H4 (cell line): ENCODE measurements at places on chromosomes 2 and 18.

GRCh38 chr2:61262699-61263098 is 100.7 kb downstream of the C2orf74 start:
- DNase-seq, result no peak

GRCh38 chr2:217551252-217551899 is 451.4 kb downstream of the TNS1 start:
- DNase-seq, result peak; percentile 60

DNA sequence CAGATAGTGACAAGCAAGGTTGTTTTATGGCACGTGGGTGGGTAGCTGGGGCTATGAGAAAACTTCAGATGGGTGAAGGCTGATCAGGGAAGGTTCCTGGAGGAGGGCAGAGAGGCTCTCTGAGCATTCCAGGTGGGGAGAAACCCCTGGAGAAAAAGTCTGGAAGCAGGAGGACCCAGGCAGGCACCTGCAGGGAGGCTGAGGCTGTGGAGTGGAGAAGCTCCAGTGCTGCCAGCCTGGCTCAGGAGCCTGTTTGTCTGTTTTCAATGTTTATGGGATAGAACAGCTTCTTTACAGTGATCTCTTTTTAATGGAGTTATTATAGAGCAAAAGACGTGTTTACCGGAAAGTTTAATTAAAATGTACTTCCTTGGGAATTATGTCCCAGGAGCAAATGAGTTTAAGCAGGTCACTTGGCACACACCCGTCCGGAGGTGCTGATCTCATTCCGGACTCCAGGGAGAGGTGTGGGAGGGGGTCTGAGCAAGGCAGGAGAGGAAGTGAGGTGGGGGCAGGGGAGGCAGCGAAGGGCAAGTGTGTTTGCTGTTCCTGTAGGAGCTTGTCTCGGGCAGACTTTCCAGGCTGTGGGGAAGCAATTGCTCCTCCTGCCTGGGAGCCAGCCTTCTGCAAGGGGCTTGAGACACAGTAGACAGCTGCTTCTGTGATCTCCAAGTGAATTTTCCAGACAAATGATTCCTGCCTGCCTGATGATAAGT is 239.5 kb downstream of the MYCN start:
- DNase-seq, result no peak

DNA sequence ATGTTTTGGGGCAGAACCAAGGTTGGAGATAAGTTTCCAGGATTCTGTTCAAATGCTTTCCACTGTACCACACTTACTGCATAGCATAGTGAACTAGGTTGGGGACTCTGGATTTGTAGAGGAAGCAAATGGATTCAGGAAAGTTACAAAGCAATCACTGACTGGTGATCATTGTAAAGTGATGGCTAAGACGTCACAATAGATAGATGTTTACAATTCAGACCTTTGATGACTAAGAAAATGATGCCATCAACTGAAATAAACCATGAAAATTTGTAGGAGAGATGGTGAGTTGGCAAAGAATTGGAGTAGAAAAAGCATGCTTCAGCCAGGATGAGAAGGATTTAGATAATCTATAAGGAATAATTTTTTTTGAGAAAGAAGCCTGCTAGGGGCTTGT is 178.0 kb downstream of the UBE2E3 start:
- DNase-seq, result no peak

DNA sequence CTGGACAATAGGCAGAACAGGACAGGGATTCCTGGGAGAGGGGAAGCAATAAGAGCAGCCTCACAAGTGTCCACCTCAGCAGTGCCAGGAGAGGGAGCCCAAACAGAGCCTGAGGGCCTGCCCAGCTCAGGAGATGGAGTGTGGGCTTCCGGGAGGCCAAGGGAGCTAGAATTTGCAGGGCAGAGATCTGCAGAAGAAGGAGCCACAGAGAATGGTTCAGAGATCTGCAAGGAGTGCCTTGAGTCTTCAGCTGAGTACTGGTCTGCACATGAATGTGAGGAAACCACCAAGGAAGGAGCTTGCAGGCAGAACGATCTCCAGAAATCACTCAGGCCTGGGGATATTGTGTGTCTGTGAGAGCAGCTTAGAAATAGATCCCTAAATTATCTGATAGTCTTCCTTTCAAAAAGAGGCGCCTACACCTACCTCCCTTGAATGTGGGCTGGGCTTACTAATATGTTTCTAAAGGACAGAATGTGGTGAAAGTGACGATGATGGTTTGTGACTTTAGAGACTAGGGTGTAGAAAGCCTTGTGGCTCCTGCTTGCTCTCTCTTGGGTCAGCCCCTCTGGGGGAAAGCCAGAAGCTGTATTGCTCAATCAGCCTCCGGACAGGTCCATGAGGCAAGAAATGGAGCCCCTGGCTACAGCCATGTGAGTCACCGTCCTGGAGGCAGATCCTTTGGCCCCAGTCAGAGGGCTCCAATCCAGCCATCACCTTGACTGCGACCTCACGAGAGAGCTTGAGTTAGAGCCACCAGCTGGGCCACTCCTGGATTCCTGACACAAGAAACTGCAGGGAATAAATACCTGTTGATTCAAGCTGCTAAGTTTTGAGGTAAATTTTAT is 7.6 kb upstream of the LPIN1 start:
- peak; percentile 55 for DNase-seq

- DNase-seq, result no peak
Measured at GRCh38 chr2:135951041-135951583, 34.3 kb downstream of the DARS1 start.

DNA sequence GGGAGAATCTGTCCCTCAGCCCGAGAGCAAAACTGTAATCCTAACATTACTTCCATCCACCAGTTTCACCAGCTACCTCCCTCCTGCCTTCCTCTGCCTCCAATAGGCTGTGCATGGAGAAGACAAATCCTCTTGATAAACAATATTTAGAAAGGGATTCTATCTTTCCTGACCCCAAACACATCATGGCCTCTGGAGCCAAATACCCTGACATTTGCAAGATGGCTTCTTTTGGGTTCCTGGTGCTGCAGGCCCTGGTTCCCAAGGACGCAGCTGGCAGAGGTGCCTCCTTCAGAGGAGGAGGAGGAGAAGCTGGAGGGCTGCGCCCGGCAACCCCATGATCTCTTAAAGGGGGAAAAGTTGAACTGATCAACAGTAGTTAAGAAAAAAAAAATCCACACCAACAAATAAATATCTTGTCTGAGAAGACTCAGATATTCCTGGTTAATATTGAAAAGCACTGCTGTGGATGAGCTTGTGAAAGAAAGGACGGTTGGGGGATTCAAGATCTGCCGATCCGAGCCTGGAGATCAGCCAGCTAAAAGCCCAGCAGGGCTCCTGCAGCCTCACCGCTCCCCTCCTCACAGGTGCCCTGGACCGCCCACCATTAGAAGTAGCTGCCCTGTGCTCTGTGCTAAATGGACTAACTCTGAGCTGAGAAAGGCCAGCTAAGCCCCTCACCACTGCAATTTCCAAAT is 116.8 kb downstream of the MSH2 start:
- no peak for DNase-seq

DNA sequence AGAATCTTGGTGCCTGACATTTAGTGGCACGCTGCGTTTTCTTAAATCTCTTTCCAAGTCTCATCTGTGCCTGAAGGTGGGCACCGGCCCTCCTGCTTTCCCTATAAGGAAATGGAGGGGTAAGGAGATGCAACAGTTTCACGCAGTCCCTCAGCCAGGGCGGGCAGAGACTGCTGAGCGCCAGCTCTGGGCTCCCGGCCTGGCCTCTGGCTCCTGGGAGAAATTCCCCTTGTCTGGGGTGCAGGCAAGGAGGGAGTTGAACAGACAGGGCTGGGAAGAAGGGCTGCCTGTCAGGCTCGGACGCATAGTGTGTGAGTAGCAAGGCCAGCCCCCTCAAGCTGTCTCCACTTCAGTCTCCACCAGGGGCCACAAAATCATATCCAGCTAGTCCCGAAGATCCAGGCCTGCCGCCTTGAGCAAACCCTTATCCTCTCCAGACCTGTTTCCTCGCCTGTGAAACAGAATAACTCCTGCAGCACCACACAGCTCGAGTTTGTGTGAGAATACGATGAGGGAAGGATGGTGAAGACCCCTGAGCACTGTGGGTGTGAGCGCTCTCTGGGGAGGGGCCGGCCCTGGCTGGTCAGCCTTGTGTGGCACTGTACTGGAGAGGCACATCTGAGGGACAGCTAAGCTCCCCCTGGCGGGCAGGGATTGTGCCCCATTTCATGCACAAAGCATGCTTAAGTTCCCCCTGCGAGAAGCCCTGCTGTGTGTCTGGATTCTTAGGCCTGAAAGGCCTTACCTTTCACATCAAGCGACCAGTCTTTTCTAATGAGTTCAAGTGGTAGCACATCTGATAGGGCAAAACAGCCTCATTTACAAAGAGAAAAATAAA is 33.8 kb downstream of the SDC1 start:
- peak; percentile 13 for DNase-seq

- no peak for DNase-seq
Measured at GRCh38 chr2:63778391-63778790, 63.3 kb upstream of the UGP2 start.

GRCh38 chr2:169300636-169301530 is 61.5 kb downstream of the LRP2 start:
- no peak for DNase-seq

DNA sequence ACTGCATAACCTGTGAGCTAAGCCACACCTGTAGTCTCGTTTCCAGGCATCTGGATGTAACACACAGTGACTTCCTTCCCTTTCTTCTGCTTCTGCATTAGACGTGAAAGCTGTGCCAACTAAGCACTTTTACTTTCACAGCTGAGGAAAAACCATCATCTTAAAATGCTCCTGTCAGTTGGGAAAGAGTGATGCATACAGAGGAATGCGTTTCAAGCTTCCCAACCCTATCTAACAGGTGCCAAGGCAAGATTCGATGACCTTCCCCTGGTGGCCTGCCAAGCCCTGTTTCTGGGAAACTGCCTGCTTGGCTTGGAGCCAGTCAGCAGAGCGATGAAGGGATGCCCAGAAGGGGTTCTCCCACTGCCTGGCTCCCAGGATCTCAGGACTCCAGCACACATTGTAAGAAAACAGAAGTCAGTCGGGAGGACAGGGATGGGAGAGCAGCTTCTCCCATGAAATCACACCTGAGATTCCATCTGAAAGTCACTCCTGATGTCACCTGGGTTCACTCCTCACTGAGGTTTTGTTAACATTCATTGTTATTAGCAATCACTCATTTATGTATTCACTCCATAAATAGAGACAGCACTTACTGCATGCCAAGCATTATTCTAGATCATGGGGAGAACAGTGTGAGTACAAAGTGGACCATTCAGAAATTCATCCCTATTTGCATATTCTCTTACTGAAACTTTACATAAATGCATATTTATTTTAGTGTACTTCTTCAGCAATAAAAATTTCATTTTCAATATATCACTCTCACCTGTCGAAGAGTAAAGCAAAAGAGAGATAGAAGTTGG is 64.1 kb downstream of the DTNA start:
- peak; percentile 13 for DNase-seq

DNA sequence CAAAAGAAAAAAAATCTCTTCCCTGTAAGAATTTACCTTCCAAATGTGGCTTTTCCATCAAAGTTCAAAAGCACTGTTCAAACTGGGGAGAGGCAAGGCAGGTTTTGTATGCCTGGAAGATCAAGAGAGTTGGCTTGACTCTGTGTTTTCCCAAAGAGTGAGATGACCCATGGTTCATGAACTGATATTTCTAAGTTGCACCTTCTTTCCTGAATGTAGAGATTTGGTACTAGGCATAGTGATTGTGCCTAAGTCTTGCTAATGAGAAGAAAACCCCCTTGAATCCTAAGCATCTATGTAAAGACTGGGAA is 23.4 kb upstream of the LPIN1 start:
- no peak for DNase-seq

- no peak for DNase-seq
Measured at GRCh38 chr2:98947554-98947953, 11.5 kb upstream of the CRACDL start.

DNA sequence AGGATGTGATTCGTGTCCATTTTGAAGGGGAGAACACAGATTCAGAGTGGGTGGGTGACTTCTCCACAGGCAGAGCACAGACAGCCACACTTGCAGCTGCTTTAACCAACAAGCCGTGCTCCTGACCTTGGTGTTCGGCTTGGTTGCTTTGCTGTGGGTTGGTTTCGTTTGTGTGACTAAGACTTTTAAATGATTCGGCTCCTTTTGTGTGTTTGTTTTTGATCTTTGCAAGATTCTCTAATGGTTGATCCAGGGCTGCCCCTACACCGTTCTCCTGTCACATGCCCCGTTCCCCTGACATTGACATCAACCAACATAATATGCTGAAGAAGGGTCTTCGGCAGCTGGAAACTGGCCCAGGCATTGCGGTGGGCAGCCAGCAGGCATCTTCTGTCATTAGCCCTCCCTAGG is 95.9 kb upstream of the MBOAT2 start:
- peak; percentile 32 for DNase-seq

DNA sequence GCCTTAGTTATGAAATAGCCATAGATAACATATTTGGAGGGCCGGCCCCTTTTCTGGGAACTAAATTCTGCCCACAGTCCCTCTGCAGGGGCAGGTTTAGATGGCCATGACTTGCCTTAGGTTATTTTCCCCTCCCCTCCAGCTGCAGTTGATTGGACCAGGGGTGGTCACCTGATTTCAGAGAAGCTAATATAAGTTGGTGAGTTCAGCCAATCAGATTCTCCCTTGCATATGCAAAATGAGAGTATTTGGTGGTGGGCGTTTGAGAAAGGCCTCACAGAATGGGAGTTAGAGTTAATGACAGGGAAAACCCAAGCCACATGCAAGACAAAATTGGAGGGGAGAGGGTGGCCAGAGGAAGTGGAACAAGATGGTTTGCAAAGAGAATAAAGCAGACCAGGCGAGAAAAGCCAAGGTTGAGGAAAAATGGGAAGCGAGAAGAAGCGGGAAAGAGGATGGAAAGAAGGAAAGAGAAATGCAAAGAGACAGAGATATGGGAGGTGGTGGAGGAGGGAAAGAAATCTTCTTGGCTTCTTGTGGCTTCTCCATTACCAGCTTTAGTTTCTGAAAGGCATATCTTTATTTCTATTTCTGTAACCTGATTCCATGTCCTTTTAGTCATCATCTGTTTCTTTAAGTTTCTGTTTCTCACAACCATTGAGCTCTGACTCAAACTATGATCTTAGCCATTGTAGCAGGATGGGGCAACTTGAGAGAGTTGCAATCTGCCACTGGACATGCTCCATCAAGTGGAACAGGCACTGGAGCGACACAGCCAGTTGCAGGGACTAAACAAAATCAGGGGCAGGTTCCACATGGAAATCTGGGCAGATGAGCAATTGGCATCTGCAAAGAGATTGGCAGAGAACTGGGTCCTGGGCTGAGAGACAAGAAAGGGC is 108.1 kb upstream of the SIX3 start:
- DNase-seq, result peak; percentile 13

GRCh38 chr18:39942702-39943101 is 2012.3 kb upstream of the PIK3C3 start:
- no peak for DNase-seq

- no peak for DNase-seq
Measured at GRCh38 chr18:62455222-62455621, 67.6 kb upstream of the ZCCHC2 start.

DNA sequence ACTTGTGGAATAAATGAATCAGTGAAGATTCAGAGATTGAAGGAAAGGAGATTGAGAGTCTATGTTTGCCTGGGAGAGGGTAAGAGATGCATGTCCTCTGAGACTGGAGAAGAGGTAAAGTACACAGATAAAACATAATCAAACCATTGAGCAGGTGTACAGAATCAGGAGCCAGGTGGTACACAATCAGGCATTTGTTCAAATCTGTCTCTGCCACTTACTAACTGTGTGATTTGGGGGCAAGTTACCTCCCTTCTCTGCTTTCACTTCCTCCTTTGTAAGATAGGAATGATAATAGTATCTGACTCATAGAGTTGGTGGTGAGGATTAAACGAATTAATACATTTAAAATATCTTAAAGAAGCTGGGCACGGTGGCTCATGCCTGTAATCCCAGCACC is 94.0 kb downstream of the CDK15 start:
- DNase-seq, result no peak
